Cerebellar cortex (tissue), 1 donor: ENCODE measurements at places on chromosomes 5 and 9.

DNA sequence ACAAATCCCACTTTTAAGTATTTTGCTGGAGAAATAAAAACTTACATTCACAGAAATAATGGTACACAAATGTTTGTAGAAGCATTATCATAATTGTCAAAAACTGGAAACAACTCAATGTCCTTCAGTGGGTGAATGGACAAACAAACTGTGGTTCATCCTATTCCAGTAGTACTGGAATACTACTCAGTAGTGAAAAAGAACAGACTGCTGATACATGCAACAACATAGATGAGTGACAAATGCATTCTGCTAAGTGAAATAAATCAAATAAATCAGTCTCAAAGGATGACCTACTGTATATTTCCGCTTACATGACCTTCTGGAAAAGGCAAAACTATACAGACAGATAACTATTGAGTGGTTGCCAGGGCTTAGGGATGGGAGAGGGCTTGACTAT lies 114.1 kb downstream of the ANKRD55 start:
- DNase-seq = no peak

GRCh38 chr5:8418049-8418426 lies 549.1 kb downstream of the MTRR start:
- no peak for DNase-seq

GRCh38 chr5:137741718-137742117 lies 5.8 kb upstream of the KLHL3 start:
- DNase-seq = no peak

GRCh38 chr5:172503925-172504700 lies 49.8 kb upstream of the SH3PXD2B start:
- DNase-seq = no peak

DNA sequence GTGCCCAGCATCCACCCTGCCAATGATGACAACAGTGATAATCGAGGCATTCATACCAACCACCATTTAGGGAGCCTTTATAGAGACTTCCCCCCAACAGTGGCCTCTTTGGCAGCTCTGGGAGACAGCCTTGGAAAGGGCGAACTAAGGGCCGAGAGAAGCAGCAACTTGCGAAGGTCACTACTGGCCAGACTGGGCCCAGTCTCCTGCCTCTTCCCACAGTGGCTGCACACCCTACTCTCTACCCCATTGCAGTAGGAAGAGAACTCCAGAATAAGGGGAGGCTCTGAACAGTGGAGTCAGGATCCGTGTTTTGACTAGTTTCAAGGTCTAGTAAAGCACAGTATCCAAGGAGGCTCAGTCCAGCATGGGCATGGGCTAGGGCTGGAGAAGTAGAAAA lies 5.3 kb downstream of the LHX6 start:
- no peak for DNase-seq

GRCh38 chr5:1877103-1878049 lies 5.3 kb downstream of the IRX4 start:
- DNase-seq = no peak

GRCh38 chr9:91419222-91420191 lies 4.1 kb downstream of the NFIL3 start:
- no peak for DNase-seq

- peak; percentile 82 for DNase-seq
Observed at GRCh38 chr5:132007399-132008162, 3.9 kb downstream of the ACSL6 start.

GRCh38 chr5:170711300-170711699 lies 72.2 kb upstream of the GABRP start:
- no peak for DNase-seq

DNA sequence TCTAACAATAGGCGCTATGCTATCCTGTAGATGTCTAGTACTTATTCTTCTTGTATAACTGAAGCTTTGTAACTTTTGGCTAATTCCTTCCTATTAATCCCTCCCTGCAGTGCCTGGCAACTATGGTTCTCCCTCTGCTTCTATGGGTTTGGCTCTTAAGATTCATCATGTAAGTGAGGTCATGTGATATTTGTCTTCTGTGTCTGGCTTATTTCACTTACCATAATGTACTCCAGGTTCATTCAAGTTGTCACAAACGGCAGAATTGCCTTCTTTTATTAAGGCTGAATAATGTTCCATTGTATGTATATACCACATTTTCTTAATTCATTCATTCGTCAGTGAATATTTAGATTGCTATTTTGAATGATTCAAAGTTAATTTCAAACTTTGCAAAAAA lies 149.9 kb upstream of the GAS1 start:
- DNase-seq = no peak

DNA sequence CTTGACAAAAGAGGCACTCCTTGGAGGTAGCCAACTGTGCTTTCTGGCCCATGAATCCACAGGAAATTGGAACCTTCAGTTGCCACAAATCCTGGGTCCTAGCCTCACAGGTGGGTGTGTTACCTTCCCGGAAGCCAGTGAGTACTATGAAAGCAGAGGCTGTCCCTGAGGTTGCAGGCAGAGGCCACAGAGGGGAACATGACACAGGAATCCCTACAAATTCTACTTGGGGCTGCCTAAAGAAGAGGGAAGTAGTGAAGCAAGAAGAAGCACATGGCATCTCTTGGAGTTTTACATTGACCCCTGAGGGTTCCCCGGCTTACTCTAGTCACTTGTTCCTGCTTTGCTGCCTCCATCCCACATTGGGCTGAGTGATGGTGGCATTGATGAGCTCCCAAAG lies 2.6 kb downstream of the SLC22A5 start:
- no peak for DNase-seq

GRCh38 chr5:96528826-96529474 lies 95.9 kb upstream of the PCSK1 start:
- no peak for DNase-seq

DNA sequence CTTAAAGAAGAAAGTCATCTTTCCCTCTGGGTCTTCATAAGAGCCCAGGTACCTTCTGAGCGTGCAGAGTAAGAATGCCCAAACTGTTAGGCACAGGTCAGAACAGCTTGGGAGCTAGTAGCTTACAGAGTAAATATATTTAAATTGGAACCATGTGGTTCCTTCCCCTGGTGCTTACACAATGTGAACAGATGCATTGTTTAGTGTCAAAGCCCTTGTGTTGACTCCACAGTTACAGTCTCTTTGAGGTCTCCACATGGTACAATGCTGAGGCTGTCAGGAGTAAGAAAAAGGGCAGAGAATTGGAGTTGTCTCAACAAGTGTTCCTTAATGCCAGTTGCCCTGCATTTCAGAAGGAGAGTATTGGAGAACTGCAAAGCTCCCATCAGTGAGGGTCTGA lies 188.5 kb downstream of the PAPPA start:
- DNase-seq = no peak

GRCh38 chr9:28866951-28867350 lies 1293.7 kb upstream of the C9orf72 start:
- no peak for DNase-seq

GRCh38 chr5:131252824-131253171 lies 11.1 kb upstream of the CDC42SE2 start:
- DNase-seq = no peak

DNA sequence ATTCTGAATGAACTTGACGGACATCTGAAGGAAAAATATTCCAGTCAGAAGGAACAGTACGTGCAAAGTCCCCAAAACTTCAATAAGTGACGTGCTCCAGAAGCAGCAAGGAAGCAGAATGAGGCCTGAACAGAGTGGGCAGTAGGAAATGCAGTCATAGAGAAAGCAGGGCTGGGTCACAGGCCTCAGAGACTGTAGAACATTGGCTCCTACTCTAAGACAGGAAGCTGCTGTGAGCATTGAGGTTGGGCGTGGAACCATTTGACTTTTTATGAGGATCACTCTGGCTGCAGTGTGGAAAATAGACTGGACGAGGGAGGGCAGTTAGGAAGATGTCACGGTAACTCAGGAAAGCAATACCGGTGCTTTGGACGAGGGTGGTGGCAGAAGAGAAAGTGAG lies 64.0 kb downstream of the DOCK8 start:
- DNase-seq = no peak
